Endodermal cell (in vitro differentiated cells): ENCODE measurements at places on chromosomes 12 and 14. TPM values are rescaled to one million over a fixed set of nuclear protein-coding genes. Genes with fewer than 3 reads are reported as not detected.

The CD163 gene
- 11.4 and 11.6 TPM in 2 replicates for total RNA-seq

The RAD51AP1 gene
- total RNA-seq, result 33.2 to 61.6 TPM (median 58.3 TPM) in 3 replicates

DNA sequence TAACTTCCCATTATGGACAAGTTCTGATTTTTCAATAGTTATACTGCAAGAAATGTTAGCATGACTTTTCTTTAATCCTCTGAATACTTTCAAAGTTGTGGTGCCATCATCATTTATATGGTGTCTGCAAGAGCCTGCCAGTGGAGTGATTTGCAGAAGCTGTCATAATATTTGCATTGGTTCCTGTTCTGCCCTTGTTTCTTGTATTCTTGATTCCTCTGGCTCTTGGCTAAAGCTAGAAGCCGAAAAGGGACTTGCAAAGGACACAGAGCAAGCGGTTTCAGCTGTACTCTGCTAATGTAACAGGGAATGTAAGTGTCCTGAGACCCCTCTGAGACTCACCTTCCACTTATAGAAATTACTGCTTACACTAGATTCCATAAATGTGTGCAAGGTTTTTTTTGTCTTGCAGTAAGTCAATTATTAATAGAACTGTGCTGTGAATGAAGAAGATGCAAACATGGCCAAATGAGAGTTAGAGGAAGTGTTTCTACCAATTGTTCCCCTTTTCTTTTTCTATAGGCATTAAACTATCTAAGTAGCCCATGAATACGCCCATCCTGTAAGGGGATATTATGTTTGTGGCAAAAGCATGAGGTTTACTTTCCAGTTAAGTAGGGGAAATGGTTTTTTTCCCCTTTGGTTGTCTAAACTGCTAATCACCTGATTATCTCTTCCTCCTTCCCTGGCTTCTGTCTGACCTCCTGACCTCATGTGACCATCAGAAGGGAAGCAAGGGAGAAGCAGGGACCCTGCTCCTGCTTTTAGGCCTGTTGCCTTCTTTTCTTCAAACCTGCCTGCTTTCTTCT, 5.3 kb downstream of the DYRK4 start:
- no peak for DNase-seq

The INSM2 gene
- 0.18 TPM in 1 of 2 replicates, not detected in the other for total RNA-seq

The AQP2 gene
- not detected in 3 replicates for total RNA-seq

The PPFIA2 gene
- total RNA-seq, result not detected in 3 replicates

GRCh38 chr12:124755801-124756148, 107.9 kb downstream of the SCARB1 start:
- DNase-seq, result no peak

The PRIMA1 gene
- 16.2 and 20.8 TPM in 2 replicates for total RNA-seq

The ABCC9 gene
- total RNA-seq, result 0.07 TPM in 1 of 2 replicates, not detected in the other

- DNase-seq, result no peak
Observed at GRCh38 chr14:82837611-82838140, 1304.0 kb upstream of the SEL1L start.

The ADSS1 gene
- total RNA-seq, result 12.0 and 15.8 TPM in 2 replicates

GRCh38 chr14:101020834-101021370, 117.4 kb upstream of the RTL1 start:
- DNase-seq, result peak; percentile 17

- DNase-seq, result peak; percentile 92
Observed at GRCh38 chr12:72271451-72272090, 599 bp upstream of the TRHDE start.

The EAPP gene
- total RNA-seq, result 34.7 and 35.7 TPM in 2 replicates

DNA sequence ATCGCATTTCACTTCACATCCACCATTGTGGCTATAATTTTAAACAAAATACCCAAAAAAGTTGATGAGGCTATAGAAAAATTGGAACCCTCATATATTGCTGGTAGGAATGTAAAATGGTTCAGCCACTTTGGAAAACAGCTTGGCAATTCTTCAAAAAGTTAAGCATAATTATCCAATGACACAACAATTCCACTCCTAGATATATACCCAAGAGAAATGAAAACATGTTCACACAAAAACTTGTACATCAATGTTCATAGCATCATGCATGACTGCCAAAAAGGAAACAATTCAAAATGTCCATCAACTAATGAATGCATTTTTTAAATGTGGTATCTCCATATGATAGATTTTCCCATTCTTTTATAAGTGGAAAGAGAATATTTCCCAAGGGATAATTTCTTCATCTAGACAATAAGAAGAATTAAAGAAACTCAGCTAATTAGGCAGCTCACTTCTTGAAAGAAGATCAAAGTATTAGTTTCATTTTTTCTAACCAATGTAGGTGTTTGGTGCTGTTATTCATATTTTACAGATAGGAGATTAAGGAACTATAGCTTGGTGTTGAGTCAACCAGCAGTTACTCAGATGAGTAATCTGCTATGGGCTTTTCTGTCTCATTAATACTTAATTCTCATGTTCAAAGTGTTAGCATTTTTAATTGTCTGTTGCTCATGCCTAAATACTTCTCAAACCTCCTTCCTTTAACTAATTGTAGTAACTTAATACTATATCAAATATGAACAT, 32.8 kb downstream of the YEATS4 start:
- no peak for DNase-seq

DNA sequence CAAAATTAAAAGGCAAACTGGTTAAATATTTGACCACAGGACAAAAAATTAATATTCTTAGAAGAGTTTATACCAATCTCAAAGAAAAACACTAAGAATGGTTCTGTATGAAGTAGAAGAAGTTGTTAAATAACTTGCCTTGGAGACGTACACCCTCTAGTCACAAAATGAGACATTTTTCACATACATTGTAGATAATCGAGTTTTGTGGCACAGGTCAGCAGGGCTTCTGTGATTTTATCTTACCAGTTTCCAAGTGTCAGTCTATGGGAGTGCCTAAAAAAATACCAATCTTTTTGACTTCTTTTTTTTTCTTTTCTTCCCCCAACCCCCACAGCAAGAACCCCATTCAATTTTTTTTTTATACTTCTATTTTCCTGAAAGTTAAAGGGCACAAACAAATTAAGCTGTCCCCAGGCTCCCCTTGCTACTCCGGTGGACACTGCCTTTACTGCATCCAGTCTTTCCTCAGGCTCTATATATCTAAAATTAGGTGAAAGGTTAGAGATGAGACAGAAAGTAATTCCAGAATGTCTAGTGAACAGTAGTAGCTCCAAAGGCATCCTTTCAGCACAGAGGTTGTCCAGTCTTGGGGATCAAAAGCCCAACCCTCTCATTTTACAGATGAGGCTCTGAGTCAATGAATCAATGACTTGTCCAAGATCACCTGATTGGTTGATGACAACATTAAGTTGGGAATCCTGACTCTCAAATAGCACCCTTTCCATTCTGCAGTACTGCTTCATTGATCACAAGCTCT, 6.2 kb downstream of the LIMA1 start:
- no peak for DNase-seq

GRCh38 chr14:70887207-70887681, 20.0 kb upstream of the PCNX1 start:
- no peak for DNase-seq

The KRT1 gene
- total RNA-seq, result not detected in 3 replicates

- DNase-seq, result no peak
Observed at GRCh38 chr12:9214534-9214933, 6.3 kb upstream of the PZP start.

The AMDHD1 gene
- 0.46 and 0.72 TPM in 2 replicates for total RNA-seq

- DNase-seq, result no peak
Observed at GRCh38 chr12:7012024-7012607, 6.2 kb downstream of the LPCAT3 start.

- no peak for DNase-seq
Observed at GRCh38 chr14:88247228-88247627, 75.8 kb downstream of the KCNK10 start.

The PTPRR gene
- 0.40 and 0.43 TPM in 2 replicates for total RNA-seq

DNA sequence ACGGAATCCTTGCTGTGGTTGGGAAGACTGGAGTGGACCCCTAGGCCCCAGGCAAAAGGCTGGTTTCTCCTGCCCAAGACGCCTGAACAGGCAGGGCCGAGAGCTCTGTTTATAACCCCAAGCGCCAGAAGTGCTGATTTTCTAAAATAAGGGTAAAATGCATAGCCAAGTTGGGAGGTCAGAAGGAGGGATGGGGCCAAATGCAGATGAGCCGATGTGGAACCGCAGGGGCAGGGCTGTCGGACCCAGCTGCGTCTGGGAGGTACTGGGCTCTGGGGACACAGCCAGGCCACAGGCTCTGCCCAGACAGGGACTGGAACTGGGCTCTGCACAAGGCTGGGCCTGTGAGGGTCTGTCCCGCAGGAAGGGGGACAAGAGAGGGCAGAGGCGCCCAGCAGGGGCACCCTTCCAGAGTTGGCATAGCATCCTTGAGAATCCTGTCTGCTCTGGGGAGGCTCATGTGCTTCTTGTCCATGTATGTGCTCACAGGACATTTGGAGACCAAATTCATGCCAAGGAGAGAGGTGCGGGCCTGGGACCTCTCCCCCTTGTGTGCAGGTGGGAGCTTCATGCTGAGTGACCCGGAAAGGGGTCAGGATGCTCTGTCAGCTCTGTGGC, 49.1 kb downstream of the JAG2 start:
- DNase-seq, result peak; percentile 29

DNA sequence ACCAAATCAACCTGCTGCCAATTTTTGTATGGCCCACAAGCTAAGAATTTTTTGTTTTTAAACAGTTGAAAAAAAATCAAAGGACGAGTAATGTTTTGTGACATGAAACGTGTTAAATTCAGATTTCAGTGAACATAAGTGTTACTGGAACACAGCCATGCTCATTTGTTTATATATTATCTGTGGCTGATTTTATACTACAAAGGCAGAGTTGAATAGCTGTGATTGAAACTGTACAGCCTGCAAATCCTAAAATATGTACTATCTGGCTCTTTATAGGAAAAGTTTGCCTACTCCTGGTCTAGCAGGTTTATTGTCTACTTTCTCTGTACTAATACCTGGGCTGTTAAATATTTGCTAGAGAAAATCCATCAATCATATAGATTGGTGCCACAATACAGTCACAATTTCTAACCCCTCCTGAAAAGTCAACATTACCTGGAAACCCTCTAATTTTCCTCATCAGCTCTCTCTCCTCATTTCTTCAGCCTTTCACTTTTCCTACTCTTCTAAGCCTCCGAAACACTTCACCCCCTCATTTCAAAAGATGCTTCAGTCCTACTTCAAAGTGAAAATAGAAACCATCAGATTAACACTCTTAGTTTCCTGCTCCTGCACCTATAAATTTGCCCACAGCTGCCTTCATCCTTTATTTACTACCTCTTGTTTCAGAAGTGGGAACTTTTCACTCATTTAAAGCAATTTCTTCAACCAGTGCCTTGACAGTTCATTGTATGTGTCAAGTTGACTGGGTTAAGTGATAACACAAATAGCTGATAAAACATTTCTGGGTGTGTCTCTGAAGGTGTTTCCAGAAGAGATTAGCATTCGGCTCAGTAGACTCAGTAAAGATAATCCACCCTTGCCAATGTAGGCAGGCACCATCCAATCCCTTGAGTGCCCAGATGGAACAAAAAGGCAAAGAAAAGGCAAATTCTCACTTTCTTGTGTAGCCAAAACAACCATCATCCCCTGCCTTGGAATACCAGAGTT, 18.0 kb upstream of the C2CD5 start:
- no peak for DNase-seq

The FIGNL2 gene
- 9.0 and 10.5 TPM in 2 replicates for total RNA-seq
